Right ventricle myocardium inferior (tissue), 1 donor: ENCODE measurements at places on chromosomes 3 and 15.
A peak's percentile ranks its signal among the peaks of the same experiment; 100 is the strongest.

DNA sequence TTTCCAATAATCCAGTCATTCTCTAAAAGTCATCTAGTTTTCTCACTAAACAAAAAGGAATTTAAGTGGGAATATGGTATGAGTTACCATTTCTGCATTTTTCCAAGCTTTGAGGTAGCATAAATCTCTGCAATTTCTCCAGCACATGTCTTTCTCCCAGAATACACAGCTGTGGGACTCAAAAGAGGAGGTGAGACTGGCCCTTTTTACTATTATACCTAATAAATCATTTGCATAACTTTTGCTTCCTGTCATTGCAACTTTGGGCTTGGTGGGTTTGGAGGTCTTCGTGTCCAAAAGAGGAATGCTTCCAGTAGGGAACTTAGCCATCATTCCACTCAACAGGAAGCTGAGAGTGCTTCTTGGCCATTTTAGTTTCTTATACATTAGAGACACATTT, 94.8 kb downstream of the FMN1 start:
- no peak for DNase-seq

DNA sequence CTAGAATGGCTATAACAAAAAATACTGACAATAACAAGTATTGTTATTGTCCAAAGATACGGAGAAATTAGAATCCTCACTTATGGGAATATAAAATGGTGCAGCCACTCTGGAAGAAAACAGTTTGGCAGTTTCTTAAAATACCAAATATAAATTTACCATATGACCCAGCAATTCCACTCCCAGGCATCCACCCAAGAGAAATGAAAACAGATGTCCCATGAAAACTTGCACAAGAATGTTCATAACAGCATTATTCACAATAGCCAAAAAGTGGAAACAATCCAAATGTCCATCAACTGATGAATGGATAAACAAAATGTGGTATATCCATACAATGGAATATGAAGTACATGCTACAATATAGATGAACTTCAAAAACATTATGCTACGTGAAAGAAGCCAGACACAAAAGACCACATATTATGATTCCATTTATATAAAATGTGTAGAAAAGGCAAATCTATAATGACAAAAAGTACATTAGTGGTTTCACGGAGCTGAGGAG, 9.4 kb downstream of the AAGAB start:
- DNase-seq = no peak

- no peak for DNase-seq
Observed at GRCh38 chr3:50028346-50028745, 60.4 kb upstream of the RBM5 start.

DNA sequence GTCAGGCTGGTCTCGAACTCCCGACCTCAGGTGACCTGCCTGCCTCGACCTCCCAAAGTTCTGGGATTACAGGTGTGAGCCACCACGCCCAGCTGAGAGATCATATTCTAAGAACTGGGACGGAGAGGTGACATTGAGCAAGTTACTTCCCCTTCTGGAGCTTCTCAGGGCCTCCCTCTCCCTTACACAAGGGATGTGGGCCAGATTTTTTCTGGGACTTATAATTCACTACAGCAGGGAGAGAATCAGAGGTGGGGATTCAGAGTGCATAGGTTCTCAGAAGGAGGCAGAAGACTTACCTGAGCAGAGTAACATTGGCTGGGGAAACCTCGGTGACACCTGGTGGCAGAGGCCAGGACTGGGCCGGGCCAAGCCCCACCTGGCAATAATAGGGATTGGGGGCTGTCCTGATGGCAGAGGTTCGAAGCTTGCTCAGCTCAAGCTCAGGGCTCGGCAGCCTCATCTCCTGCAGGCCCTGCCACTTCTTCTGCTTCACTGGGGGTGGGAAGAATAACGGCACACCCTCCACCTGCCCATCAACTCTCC, 6.8 kb downstream of the LTK start:
- DNase-seq = no peak

GRCh38 chr15:32903591-32904290, 185.9 kb downstream of the GREM1 start:
- no peak for DNase-seq

DNA sequence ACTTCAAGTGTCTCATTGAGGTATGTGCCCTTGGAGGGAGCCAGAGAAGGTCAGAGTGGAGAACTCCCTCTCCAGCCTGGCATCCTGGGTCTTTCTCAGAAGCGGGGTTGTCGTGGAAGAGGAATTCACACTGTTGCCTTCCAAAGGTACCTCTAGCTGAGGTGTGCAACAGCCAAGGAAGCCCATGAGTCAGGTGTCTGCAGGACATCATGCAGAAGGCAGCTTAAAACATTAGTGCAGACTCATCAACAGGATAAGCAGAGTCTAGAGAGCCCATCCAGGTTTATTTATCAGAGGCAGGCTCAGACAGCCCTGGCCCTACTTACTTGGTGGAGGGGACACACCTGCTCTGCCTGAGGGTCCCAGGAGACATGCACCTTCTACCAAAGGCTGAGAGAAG, 95.6 kb upstream of the TPM1 start:
- DNase-seq = no peak

GRCh38 chr3:9550999-9551398, 2.6 kb downstream of the LHFPL4 start:
- no peak for DNase-seq

DNA sequence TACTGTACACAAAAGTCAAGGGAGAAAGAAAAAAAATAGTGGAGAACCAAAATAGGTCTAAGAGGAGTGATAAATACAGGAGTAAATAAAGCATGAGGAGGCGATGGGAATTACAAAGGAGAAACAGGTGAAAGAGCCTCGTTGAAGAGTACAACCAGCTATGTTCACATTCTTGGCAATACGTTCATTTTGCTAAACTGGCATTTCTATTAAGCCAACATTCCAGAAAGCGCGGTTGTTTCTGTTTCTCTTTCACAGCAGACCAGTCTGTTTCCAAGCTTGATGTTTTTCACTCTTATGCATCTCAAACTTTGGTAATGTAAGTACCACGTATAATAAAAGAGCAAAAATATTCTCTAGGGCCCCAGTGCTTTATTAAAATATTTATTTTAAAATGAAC, 74.5 kb downstream of the NSUN3 start:
- DNase-seq = no peak

DNA sequence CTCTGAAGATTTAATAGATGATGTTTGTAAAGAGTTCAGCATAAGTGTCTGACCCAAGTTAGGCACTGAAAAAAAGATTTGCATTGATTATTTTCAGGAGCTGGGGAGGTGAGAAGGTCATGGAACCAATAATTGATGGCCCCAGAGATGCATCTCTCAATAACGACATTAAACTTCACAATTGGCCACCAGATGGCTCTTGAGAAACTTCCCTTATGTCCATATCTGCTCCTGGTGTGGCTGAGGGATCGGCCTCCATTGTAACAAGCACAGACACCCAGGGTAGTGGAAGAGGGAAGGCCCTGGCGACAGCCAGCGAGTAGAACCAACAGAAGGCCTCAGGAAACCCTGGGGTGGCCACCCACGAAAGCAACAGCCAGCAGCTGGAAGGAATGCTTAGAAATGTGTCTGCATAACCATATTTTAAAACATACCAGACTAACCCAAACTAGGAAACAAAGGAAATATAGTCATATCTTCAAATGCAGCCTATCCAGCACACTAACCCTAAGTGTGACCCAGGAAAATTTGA, 536.7 kb downstream of the SOX2 start:
- DNase-seq = no peak

GRCh38 chr15:67999320-68000100, 54.6 kb upstream of the PIAS1 start:
- DNase-seq = no peak

GRCh38 chr3:106529738-106530137, 660.9 kb upstream of the CBLB start:
- no peak for DNase-seq

DNA sequence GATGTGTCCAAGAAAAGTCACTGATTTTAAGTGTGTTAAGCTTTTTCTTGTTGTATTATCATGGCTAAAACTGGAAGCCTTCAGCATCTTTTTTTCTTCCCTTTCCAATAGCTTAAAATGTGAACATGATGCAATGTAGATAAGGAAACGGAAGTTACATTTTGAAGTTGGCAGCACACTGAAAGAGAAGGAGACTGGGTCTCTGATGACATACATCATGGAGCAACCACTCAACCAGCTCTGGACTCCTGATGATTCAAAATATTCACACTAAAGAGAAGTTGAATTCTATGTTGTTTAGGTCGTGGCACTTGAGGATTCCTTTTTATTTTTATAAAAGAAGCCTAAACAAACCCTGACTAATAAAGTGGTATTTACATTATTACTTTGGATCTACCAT, 488.3 kb upstream of the ALCAM start:
- no peak for DNase-seq

GRCh38 chr3:131702146-131702545, 199.4 kb upstream of the MRPL3 start:
- DNase-seq = no peak

- DNase-seq = no peak
Observed at GRCh38 chr3:188951734-188952133, 220.0 kb upstream of the TPRG1 start.

GRCh38 chr3:61679026-61679425, 117.7 kb downstream of the PTPRG start:
- no peak for DNase-seq

DNA sequence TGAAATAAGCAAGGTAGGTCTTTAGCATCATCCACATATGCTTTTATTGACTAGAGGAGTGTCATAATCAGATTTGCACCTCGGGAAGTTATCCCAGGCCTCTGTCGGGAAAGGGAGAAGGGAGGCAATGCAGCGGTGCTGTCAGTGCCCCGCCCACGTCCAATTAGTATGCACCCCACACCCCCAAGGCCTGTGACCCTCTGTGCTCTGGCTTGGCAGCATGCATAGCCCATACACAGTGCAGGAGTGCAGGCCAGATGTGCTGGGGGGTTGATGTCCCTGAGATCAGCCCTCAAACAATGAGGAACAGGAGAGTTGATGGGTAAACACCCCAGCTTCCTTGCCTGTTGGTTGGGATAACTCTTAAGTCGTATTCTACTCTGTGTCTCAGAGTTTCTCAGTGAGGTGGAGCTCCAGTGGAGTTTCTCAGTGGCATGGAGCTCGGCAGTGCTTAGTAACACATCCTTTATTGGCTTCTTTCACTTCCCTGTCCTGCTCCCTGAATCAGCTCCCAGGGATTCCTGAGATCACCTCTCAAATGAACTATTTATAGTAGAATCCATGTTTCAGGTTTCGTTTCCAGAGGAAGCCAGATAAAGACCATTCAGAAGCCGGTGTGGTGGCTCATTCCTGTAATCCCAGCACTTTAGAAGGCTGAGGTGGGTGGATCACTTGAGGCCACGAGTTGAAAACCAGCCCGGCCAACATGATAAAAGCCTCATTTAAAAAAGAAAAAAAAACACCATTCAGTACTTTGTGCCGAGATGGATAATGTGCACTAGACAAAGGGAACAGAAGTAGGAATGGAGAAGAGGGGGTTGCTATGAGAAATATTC, 26.7 kb upstream of the NDUFB4 start:
- no peak for DNase-seq

- DNase-seq = no peak
Observed at GRCh38 chr3:19885468-19885867, 48.5 kb downstream of the EFHB start.

- DNase-seq = peak; percentile 75
Observed at GRCh38 chr15:45402955-45403877, 24.9 kb upstream of the GATM start.

- DNase-seq = no peak
Observed at GRCh38 chr3:124491098-124491497, 239.2 kb upstream of the UMPS start.

DNA sequence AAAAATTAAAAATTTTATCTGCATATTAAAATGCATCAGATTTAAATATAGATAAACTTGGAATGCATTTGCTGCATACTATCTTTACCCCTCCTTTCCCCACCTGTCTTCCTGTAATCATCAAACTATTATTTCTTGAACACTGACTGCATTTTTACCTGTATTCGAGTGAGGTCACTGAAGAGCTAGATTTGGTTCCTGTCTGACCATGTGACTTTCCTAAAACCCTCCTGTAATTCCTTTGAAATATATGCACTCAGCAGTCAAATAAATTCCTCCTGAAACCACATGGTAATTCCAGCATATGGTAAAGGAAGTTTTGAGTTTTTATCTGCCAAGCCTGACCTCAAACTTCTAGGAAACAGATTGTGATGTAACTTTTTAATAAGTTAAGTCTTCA, 445.6 kb upstream of the FRG2C start:
- DNase-seq = no peak

DNA sequence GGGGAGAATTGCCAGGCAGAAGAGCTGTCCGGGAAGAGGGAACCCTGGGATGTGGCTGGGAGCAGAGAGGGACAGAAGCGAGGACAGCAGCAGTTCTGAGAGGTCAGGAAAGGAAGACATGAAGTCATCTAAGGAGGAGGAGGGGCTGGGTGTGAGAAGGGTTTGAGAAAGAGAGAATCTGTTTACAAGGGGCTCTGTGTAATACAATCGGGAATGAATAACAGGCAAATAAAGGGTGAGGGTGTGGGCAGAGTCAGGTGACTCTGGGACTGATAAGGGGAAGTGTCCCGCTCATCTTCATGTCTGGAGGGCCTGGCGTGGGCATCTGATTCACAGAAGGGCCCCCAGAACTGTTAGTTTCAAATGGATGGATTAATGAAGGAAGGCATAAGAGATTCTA, 191.3 kb downstream of the XXYLT1 start:
- no peak for DNase-seq

DNA sequence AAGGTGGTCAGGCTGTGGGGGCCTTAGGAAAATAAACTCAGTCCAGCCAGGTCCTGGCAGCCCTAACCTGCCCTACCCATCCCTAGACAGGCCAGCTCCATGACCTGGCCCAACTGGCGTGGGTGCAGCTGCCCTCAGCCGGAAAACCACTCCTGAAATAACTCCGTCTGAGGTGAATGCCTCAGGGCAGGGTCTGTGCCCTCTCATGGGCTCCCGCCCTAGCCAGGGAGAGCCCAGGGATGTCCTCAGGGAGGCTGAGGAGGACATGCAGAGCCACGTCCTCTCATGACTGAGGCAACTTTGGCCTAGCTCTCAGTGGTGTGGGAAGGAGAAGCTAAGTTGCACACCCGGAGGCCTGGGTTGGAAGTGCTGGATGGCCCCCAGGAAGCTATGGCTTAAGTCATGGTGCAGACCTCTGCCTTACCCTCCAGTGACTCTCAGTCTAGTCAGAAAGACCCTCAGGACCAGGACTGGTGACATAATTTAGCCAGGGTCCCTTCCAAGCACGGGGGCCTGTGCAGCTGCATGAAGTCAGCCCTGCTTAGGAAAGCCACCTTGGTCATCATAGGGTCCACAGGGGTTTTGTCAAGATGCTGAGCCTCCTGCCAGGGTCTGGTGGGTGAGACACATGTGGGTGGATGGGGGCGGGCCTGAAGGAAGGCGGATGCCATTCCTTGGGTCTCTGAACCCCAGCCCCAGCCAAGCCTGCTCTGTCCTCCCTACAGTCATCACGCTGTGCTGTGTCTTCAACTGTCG, 7.4 kb downstream of the TMIE start:
- DNase-seq = peak; percentile 23

- DNase-seq = no peak
Observed at GRCh38 chr3:28348265-28348628, 274 bp upstream of the ZCWPW2 start.

DNA sequence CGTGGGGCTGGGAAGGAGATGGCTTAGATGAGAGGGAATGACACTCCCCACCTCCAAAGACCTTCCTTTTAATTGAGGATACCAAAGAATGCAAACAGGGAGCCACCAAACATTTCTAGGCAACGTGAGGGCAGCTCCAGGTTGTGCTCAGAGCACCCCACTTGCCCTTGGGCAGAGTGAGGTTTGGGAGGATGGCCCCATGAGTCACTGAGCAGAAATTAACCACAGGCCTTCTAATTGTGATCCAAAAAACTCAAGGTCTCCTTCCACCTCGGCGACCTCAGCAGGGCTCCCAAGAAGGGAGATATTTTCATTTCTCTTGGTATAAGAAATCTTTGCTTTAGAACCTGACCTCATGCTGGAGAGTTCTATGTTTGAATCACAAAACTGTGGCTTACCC, 305.0 kb upstream of the TPM1 start:
- no peak for DNase-seq
